Stimulated activated CD4-positive, alpha-beta T cell treated with anti-CD3 and anti-CD28 coated beads, Interleukin-1b, Interleukin-23, amount 100 ng/mL, for 1 hour (primary cell): ENCODE measurements at places on chromosomes 2 and 18.

DNA sequence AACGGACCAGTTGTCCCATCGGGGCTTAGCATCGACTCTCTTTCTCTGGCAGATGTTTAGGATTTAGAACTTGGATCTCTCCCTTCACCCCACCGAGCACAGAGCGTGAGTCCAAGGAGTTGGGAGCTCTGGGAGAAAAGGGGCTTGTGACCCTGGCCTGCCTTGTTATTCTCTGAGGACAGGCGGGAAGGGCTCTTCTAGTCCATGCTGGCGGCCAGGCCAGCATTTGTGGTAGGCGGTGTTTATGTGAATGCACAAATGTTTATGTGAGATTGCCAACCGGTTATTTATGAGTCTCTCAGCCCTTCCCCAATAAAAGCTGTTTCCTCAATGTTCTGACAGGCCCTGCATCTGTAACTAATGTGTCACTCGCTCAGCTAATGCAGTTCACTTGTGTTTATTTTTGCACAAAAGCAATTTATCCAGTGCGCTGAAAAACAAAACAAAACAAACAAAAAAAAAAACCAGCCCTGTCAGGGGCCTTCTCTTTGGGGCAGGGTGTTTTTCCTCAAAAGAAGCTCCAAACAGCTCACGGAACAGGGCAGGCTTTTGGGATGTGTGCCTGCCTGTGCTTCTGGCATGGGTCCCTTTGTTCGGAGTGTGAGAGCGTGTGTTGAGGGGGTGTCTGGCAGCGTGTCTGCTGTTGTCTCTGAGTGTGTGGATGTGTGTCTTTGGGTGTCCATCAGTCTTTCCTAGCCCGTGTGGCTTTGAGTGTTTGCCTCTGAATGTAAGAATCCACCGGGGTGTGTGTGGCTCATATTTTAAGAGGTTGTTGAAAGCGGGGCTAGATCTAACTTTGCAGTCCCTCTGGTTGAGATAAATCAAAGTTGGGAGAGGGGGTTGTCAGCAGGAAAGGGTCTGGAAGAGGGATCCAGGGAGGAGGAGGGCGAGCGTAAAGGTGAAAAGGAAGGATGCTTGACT, 52.8 kb upstream of the HAAO start:
- DNase-seq = no peak

DNA sequence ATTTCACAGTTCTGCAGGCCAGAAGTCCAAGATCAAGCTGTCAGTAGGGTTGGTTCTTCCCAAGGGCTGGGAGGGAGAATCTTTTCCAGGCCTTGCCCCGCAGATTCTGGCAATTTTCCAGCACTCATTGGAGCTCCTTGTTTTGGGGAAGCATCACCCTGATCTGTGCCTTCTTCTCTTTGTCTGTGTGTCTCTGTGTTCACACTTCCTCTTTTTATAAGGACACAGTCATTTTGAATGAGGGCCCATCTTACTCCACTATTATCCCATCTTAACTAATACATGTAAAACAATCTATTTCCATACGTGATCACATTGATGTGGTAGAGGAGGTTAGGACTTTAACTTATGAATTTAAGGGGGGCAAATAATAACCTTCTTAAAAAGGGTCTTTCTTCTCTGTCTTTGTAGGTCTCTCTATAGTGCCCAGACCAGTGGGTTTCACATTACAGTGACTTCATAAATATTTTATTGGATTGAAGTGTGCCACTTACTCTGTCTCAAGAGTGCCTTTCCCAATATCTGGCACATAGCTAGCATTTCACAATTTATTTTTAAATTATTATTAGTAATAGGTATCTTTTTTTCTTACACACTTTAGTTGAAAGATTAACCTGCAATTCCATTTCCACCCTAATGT, 68.9 kb upstream of the CBLN2 start:
- DNase-seq = no peak

GRCh38 chr18:6732952-6733351, 3.4 kb downstream of the ARHGAP28 start:
- no peak for DNase-seq

DNA sequence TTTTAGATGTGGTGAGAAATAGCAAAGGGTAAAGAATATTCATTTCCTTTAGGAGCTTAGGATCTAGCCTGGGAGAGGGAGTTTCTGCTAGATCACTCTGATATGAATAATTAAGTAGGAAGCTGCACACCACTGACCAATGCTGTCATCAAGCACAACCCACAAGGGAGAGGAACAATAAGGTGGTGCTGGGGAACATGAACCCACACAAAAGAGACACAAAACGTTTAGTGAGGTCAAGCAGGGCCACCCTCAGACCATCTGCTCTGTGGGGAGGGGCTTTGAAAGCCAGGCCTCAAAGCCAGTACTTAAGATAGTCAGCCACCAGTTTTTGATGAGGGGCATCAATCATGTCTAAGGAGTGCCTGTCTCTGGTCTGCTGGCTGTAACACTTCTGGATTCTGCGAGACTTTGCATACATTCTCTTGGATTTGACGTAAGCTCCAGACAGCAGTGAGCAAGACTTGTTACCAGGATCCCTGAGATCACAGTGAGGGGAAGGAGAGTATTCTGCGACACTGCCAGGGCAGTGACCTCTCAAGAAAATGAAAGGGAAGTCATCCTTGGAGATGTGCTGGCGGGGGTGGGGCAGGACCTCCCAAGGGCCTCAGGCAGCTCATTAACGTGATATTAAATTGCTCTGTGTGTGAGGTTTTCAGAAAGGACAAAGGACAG, 127.0 kb downstream of the CCBE1 start:
- DNase-seq = no peak

GRCh38 chr2:217418544-217418943, 558.7 kb upstream of the TNP1 start:
- DNase-seq = no peak

DNA sequence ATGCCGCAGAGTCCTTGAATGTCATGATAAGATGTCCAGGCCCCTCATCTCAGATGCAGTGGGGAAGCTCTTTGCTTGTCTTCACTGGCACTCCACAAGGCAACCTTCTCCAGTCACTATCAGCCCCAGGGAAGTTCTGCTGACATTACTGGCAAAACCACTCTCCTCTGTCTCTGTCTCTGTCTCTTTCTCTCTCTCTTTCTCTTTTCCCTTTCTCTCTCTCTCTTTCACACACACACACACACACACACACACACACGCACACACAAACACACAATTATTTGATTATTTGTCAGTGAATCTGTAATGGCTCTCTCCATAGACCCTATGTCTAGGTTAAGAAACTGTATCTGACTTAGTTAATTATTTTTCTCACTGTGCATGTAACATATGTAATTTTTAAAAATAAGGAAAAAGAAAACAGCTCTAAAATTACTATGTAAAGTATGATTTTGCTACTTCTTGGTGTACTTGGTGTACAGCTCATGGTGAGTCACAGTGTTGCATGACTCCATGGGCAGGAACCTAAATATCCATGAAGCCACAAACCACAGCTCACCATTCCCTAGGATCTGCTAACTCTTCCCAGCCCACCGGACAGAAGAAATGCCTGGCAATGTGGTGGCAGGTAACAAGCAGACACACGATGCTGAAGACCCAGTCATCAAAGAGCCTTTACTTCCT, 594.9 kb upstream of the ID2 start:
- no peak for DNase-seq

GRCh38 chr18:77124452-77124922, 8.1 kb downstream of the MBP start:
- DNase-seq = no peak

GRCh38 chr2:2582998-2583545, 252.0 kb upstream of the MYT1L start:
- DNase-seq = no peak

DNA sequence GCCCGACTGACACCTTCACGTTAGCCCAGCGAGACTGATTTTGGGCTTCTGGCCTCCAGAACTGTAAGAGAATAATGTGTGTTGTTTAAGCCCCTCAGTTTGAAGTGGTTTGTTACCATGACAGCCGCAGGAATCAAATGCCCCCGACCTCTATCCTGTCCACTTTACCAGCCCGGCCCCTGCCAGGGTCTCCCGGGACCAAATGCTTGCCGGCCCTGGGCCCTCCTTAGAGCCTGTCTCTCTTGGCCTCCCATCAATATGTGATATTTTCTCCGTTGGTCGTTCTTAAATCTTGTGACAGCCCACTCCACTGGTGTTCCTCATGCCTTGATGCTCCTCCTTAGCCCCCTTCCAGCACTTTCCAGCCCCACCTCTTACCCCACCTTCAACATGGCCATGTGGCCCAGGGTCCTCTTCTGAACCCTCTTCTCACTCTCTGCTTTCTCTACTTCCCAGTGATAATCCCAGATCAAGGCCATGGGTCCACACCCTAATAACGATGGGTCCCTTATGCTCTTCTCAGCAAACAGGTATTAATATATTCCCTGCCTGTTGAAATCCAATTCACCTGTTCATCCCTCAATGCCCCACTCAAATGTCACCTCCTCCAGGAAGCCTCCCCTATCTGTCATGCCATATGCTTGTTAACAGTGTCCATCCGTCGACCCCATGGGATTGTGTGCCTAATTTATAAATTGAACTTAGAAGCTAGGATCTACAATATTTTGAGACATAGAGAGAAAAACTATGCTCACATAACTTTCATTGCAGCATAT, 192.8 kb downstream of the ZFP36L2 start:
- DNase-seq = no peak

DNA sequence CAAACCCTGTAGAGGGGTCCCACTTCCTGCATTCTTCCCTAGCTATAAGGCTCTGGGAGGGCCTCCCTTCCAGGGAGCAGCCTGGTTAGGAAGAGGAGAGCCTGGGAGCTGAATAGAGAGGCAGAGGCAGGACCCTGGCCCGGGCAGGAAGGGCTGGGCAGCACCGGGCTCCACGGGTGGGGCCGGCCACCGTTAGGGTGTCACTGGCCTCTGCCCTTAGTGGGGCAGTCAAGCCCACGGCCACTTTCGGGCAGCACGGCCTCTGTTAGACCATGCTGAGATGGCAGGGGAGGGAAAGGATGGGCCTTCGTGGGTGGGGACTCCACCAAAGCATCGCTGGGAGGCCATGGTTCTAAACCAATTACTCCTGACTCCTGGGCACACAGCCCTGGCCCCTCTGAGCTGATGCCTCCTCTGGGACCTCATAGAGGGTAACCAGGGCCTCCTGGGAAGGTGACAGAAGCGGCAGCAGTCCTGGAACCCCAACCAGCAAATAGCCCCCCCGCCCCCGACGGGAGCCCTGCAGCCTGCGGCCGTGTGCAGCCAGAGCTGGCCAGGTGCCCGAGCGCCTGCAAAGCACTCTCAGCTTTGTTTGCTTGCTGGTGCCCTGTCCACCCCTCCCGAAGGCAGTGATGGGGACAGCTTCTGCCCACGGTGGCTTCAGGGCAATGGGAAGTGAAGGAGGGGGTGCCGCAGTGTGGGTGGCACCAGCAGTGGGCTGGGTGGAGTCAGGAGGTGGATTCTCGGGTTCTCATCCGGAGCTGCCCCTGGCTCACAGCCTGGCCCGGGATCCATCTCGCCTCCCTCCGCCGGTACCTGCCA, 16.3 kb upstream of the HPCAL1 start:
- no peak for DNase-seq

- no peak for DNase-seq
Observed at GRCh38 chr18:55489034-55489986, 98.7 kb downstream of the TCF4 start.

- no peak for DNase-seq
Observed at GRCh38 chr2:100011272-100011731, 131.1 kb downstream of the AFF3 start.

- DNase-seq = no peak
Observed at GRCh38 chr2:9205486-9205885, 1.1 kb upstream of the ASAP2 start.

GRCh38 chr2:159904959-159905305, 106.9 kb upstream of the CD302 start:
- DNase-seq = no peak
